CD4-positive, alpha-beta T cell treated with Interleukin-4 for 4 hours (primary cell): ENCODE measurements at places on chromosomes 3 and 15.

- DNase-seq = no peak
These were observed 581.4 kb downstream of the MECOM start for GRCh38 chr3:169082076-169082475.

- DNase-seq = no peak
These were observed 2.4 kb downstream of the UROC1 start for GRCh38 chr3:126515066-126515706.

DNA sequence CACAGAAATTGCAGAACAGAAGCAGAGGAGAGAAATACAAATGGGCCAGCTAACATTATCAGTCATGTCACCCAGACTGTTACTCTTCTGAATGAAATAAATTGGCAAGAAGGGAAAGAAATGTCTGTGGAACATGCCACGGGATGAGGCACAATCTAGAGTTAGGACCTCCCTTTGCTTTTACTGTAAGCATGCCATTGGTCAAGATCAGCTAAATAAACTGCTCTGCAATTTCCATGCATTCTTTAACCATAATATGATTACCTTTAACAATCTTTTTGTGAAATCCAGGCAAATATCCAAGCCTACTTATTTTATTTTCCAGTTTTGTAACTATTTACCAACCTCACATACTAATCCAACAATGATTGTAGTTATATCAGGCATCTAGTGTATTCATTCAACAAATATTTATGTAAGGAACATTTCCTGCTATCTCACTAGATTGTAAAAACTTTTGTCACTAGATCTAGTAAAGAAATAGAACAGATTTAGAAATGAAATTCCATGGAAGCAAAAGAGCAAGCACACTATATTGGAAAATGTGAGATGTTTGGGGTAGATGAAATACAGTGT is 383.4 kb downstream of the MECOM start:
- no peak for DNase-seq

DNA sequence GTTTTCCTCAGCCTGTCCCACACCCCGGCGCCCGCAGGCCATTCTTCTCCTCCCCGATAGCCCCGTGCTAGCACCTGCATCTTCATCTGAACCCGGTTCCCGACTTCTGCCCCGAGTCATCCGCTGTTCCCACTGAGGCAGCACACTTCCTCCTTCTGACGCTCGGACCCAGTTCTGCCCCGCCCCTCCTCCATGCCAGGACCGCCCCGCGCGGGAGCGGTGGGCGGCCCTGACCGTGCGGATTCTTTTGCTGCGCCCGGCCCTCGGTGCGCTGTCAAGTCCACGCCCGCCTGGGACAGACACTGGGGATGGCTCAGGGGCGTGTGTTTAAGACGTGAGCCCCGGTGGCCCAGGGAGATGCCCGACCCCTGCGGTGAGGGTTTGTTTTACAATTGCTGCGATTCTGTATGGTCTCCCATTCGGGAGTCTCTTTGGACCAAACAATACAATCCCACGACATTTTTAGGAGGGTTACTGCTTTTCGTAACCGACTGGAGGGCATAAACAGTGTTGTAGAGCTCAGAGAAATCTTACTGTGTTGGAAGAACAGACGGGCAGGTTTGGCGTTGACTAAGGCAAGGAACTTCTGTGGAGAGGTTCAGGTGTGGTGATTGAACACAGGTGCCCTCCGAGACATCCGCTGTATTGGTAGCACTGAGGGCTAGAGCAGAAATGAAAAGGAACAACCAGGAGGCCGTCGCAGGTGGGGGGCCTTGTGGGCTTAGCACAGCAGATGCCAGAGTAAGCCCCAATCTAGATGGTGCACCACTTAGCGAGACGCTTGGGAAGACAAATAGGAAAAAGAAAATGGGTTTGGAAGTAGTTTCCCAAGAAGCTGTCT is 716 bp downstream of the PTPN23 start:
- DNase-seq = peak; percentile 72

DNA sequence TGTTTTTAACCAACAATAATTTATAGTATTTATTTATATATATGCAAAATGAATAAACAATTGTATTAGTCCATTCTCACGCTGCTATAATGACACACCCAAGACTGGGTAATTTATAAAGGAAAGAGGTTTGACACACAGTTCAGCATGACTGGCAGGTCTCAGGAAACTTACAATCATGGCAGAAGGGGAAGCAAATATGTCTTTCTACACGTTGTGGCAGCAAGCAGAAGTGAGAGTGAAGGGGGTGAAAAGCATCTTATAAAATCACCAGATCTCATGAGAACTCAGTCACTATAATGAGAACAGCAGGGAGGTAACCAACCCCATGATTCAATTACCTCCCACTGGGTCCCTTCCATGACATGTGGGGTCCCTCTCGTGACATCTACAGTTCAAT is 162.8 kb upstream of the SLITRK3 start:
- DNase-seq = no peak

DNA sequence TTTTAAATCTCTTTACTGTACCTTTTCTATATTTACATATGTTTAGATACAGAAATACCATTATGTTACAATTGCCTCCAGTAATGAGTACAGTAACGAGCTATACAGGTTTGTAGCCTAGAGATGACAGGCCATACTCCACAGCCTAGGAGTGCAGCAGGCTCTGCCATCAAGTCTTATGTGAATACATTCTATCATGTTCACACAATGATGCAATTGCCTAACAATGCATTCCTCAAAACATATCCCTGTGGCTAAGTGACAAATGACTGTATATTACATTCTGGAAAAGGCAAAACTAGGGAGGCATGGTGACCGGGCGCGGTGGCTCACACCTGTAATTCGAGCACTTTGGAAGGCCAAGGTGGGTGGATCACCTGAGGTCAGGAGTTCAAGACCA is 192.4 kb upstream of the IGF1R start:
- DNase-seq = no peak

DNA sequence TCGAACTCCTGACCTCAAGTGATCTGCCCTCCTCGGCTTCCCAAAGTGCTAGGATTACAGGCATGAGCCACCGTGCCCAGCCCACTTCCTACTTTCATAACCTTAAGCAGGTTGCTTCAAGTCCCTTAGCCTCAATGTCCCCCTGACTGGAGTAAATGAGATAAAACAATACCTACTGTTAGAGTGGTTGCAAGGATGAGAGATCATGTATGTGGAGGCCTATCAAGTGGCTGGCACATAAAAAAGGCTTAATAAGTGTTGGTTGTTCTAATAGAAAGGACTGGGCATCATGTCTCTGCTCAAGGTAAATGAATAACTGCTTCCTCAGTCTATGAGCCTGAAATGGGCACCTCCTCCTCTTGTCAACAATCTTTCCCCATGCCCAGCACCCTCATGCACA is 25.9 kb upstream of the UBE2E1 start:
- DNase-seq = no peak

DNA sequence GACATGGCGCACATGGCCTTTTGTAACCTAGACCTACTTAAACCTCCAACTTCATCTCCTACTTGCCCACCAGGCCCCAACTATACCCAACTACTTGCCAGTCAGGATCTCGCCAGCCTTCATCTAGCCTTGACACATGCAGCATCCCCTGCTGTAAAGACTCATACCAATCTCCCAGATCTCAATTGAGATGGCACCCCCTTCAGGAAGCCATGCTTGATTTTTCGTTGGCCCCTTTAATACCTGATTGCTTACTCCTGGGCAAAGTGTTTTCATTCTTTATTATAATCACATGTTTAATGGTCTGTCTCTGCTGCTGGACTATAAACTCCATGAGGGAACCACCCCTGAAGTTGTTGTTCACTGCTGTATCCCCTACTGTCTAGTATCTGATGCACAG is 150.8 kb downstream of the SOX2 start:
- DNase-seq = no peak

GRCh38 chr3:123244128-123244527 is 42.4 kb downstream of the SEC22A start:
- DNase-seq = no peak

DNA sequence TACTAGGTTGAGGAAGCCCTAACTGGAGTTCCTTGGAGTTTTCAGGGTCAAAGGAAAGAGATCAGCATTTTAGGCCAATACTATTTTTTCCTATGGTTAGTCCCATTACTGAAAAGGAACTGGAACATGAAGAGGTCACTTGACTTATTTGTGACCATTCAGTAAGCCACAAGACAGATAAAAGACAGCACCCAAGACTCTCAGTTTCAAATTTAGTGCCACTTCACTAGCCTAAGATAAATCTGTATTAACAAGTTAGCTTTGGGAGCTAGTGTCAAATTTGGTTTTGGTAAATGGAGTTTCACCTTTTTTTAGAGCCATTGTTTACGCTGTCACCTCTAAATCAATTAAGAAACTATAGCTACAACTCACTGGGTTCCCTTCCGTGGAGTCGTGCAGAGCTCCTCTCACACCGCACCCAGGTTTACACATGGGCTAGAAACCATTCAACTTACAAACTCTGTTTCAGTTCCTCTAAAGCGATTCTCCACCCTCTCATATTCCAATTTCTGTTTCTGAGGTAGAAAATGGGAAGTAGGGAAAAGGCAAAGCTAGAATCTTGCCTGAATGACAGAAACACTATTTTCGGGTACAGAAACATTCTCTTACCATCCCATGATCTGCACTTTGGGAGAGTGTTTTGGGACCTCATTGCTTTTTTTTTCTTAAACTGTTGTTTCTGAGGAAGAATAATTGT is 14.4 kb downstream of the CCDC32 start:
- no peak for DNase-seq

GRCh38 chr3:138433892-138434275 is 532 bp upstream of the ESYT3 start:
- no peak for DNase-seq

GRCh38 chr15:69325456-69325971 is 26.8 kb downstream of the PAQR5 start:
- DNase-seq = no peak

- no peak for DNase-seq
These were observed 1142.2 kb downstream of the IGSF11 start for GRCh38 chr3:117892431-117892841.

DNA sequence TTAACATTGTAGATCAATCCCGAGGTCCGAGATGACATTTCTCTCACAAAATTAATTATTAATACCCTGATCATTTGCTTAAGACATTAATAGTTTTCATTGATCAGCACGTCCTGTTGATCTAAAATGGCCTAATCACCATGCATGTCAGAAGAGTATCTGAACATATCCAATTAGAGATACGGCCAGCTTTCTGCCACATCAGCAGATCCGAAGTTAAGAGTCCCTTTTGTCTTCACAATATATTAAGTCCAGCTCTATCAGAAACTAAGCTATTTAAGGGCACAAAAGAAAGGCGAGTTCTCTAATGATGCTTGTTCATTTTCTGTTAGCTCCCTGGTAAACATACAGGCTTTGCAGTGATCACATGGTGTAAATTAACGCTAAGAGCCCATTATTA is 470.3 kb downstream of the CNTN4 start:
- DNase-seq = no peak

DNA sequence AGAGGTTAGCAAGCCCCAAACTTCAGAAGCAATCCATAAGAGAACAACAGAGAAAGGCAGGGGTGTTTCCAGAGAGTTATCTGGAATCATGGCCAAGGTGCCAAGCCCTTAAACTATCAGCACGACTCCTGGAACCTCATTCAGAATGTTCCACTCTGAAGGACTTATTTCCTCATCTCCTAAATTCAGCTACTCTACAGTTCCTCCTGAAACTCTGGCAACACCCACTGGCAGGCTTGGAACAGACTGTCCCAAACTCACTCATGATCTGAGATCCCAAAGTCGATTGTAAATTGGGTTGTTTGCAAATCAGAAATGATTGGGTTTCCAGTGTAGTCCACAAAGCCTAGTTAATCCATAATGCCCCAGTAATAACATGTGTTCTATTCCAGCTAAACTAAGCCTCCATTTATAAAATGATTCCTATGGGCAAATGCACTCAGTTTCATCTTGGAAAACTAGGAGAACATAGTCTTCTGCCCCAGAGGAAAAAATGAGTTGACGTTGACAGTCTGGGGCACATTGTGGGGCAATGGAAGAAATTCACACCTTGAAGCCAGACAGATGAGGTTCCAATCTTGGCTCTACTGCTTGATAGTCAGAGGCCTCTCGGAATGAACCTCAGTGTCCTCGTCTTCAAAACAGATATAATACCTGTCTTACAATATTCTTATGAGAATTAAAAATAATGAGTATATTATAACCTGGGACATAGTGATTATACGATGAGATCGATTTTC is 65.9 kb downstream of the SLCO2A1 start:
- DNase-seq = no peak

DNA sequence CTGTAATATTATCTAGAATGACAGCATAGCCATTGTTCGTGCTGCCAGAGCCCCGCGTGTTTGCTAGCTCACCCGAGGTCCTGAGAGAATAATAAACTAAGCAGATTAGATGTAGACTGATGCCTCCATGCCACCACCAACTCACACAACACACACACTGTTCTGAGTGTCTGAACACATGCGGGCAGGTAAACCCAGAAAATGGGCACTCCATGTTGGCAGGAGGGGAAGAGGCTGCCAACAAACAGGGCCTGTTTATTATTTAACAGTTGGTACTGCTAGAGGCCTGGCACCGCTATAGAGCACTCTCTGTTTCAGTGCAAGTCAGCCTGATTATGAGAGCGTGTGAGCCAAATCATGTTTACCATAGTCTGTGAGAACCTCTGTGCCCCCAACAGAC is 299.0 kb downstream of the ZBTB20 start:
- no peak for DNase-seq

- no peak for DNase-seq
These were observed 316.2 kb downstream of the PTPRG start for GRCh38 chr3:61877359-61878138.
